ENCODE measurements at places on chromosomes 16 and 17.

DNA sequence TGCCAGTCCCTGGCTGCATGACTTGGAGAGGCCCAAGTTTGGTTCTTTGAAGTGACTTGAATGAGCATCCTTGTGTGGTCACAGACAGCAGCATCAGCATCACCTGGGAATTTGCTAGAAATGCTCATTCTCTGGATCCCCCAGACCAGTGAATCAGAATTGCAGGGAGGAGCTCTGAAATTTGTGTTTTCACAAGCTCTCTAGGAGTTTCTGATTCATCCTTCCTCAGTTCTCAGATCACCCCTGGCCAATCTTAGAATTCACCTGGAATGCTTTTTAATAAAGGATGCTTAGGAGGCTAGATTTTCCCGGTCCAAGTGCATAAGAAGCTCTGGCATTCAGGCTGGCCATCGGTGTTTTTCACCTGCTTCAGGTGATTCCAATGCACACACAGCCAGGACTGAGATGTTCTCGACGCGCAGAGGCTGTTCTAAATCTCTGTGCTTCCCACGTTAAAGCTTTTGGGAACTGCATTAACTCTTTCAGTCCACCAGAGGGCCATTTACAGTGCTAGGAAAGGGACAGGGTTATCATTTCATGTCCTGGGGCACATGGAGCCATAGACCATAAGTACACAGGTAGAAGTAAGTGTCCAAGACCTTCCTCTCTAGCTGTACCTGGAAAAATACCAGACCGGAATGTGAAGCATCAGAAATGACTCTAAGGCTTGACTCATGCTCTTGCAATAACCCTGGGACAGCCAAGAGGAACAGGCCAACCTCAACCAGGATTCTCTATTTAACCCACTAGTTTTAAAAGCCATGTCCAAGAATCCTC lies 85.7 kb upstream of the XYLT1 start:
- DNase-seq: no peak

DNA sequence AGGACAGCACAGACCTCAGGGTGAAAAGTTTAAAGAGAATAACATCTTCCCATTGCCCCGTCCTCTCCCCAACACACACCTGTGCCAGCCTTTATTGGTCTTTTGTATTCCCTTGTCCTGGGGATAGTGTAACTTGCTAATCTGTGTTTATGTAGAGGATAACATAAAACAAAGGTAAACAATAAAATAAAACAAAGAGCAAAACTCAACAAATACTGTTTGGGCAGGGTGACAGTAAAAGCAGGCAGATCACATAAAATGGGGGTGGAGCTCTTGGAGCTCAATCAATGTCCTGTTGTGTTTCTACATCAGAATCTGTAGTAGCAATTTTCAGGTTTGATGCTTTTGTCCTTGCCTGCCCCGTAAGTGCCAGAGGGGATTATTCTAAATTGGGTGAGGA lies 1939.7 kb downstream of the TP53TG3F start:
- DNase-seq: no peak

DNA sequence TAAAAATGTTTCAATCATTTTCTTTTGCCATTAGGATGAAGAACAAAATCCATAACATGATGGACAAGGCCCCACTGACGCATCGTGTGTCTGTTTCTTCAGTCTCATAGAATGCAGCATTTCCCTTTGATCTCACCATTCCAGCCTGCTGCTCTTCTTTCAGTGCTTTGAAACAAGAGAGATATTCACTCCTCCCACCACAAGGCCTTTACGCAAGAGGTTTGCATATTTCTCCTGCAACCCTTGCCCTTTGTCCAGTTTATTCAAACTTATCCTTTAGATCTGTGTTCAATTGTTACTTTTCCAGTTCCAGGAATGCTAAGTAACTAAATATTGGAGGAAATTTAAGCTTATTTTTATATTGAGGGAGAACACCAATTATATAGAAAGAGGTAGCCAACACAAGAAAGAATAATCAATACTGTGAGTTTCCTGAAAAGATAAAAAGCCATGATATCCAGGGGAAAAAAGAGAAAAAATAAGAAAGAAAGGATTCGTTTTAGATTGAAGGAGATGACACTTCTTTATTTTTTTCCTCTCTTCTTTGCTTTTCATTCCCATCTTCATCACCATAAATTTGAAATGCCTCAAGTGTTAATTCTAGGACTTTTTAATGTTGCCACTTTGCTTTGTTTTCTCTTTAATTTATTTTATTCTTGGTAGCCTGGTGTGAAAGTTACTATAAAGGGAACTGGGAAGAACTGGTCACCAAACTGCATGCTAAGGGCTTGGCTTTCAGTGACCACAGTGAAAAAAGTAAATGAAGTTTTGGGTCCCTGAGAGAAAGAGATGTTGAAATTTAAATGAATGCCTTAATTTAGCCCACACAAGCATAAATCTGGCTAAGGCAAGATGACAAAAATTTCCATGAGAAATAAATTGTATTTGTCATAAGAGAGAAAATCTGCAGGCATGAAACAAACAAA lies 102.1 kb downstream of the KIF2B start:
- no peak for DNase-seq

DNA sequence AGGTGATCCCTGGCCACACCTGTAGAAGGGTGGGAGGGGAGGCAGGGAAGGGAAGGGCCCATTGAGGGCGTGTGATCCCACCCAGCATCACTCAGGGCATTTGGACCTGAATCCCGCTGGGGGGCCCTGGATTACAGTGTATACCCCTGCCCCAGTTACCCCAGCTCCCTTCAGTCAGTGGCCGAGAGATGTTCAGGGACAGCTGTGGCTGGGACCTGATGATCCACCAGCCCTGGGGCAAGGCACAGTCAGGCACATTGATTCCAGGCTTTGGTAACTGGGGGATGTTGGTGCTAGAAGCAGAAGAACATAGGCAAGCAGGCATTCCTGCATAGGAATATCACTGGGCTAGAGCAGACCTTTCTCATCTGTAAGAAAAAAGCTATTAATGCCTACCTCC lies 170.3 kb downstream of the FOXL1 start:
- no peak for DNase-seq

GRCh38 chr16:57016831-57017230 lies 27.5 kb downstream of the NLRC5 start:
- no peak for DNase-seq
